Type B pancreatic cell (in vitro differentiated cells): ENCODE measurements at places on chromosomes 16 and 17. TPM values are rescaled to one million over a fixed set of nuclear protein-coding genes. Genes with fewer than 3 reads are reported as not detected.

The DHRS7C gene
- not detected in 2 replicates for total RNA-seq

The FAM20A gene
- 11.5 and 24.8 TPM in 2 replicates for total RNA-seq

The VPS35 gene
- total RNA-seq: 125 and 150 TPM in 2 replicates

The ASPA gene
- 0.33 and 0.51 TPM in 2 replicates for total RNA-seq

The TMEM114 gene
- 0.50 TPM in 1 of 2 replicates, not detected in the other for total RNA-seq

The SOX15 gene
- 0.77 and 4.0 TPM in 2 replicates for total RNA-seq

- no peak for DNase-seq
These were observed 658 bp downstream of the CACNG4 start for GRCh38 chr17:66964930-66965800.

DNA sequence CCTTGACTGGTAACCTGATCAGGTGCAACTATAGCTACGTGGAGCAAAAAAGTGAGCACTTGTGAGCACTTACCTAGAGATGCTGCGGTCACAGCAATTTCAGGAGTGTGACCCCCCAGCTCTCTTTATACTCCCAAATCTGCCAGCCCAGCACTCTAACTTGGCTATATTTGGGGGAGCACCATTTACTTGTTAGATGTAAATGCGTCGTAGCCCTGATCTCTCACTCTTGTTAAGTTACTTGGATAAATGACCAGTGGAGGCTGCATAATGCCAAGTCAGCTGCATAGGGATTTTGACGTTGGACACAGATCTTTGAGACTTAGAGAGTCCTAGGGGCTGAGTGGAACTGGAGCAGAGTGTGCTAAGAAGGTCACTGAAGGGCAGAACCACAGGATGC lies at the start of gene MYH13:
Gene MYH13, minus strand, starts transcription at position 101 of the 400 bp plus-strand sequence. CDS start 8,476 bp downstream, outside the sequence.
- DNase-seq: no peak

DNA sequence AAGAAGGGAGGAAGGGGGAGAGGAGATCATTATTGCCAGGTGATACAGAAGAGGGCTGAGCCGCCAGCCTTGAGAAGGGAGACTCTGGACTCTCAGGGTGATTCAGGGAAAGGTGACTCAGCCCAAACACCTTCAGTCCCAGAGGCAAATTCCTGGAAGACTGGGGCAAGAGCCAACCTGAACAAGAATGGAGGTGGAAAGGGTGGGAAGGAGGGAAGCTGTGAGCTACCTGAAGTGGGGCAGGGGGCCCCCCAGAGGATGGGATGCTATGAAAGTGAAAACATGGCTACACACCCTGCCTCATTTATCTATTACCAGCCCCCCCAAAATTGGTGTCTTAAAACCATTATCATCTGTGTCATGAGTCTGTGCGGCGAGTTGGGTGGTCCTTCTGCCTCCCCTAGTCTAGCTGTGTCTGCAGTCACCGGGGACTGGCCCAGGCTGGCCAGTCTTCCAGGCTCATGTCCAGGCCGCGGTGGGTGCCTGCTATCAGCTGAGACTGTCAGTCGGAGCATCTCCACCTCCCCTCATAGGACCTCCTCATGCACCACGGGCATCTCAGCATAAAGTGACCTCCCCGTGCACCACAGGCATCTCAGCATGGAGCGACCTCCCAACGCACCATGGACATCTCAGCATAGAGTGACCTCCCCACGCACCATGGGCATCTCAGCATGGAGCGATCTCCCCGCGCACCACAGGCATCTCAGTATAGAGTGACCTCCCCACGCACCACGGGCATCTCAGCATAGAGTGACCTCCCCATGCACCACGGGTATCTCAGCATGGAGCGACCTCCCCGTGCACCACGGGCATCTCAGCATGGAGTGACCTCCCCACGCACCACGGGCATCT lies 3.2 kb upstream of the SLC47A2 start:
- no peak for DNase-seq

GRCh38 chr17:48460052-48460451 lies 30.0 kb upstream of the SKAP1 start:
- no peak for DNase-seq

DNA sequence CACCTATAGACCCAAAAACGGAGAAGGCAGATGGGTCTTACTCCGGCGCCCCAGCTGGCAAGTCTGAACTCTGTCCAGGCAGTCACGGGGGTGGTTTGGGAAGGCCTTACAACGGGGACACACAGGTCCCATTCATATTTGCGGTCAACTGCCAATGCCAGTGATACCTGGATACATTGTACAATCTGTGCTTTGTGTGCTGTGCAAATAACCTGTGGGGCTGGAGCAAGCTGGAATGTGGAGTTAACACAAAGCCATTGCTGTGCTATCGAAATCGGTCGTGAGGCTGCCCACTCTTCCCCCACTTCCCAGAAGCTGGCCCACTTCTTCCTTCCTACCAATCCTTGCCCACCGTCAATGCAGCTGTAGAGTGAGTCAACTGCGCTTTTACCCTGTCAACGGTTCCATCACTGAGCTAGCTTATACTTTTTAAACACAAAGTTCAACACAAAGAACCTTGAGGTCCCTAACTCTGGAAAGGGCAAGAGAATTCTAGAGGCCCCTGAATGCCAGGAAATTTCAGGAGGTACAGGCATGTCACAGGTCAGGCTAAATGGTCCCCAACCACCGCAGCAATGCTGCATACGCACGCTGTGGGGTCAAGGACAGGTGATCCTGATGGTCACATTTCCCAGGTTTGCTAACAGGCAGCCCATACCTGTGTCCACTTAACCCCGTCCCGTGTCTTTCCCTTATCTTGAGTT lies 122.8 kb downstream of the ZFHX3 start:
- no peak for DNase-seq

- DNase-seq: no peak
These were observed 38.1 kb upstream of the KPNB1 start for GRCh38 chr17:47611372-47612350.

GRCh38 chr16:87335625-87336433 lies 18.6 kb upstream of the C16orf95 start:
- DNase-seq: no peak

DNA sequence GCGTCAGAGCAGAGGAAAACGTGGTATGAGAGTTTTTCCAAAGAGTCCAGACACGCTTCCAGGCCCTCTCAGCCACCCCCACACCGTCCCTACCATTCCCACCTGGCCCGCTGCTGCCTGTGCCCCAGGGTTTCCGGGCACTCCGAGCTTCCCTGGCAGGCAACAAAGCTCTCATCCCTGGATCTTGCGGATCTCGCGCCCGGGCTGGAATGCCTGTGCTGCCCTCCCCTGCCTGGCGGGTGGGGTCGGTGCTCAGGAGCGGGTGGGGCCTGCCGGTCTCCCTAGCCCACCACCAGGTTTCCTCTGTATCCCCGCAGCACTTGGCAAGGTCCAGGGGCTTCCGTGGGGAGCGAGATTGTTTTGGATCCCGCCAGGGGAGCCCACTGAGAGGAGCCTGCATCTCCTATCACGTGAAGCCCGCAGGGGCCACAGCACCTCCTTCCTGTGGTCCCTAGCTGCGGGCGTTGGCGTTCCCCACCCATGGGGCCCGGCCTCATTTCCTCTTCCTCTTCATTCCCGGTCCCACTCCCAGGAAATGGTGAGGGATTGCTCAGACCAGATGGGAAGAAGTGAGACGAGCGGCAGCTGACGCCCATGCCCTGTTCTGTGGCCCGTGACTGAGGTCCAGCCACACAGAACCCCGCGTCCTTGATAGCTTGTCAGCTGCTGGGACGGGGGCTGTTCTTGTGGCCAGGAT lies 11.0 kb downstream of the TBC1D24 start:
- no peak for DNase-seq

- no peak for DNase-seq
These were observed 32.9 kb downstream of the KSR1 start for GRCh38 chr17:27489045-27489715.

GRCh38 chr17:75456039-75456416 lies 407 bp upstream of the TMEM94 start:
- no peak for DNase-seq

DNA sequence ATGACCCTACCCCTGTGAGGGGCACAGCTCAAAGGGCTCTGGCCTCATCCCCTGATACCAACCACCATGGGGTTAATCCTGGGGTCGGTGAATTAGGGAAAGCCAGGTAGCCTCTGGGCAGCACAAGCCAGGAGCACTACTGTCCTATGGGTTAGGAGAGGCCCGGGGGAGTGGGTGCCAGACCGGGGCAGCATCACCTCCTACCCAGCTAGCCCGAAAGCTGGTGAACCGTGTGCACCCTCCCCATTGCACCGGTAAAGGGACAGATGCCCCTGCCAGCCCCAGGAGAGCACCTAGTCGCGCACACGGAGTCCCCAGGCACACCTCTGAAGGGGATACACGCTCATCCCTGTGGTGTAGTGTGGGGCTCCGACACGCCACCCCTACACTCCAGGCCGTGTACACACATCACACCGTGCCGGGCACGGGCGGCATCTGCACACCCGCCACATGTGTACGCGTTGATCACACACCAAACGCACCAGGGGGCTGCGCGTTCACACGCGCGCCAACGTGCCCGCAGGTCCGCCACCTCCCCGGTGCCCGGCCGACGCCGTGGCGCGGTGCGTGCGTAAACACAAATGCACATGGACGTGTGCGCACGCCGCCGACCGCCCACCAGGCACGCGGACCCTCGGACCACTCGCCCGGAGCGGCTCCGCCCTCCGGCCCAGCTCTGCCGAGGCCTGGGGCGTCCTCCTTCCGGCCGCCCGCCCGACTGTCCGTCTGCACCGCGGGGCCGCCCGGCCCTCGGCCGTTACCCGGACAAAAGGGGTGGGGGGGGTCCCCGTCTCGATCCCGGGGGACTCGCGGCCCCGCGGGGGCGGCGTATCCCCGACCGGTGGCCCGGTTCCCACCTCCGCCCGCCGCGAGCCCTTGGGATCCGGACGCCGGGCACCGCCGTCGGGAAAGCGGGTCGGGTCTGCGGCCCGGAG lies 785 bp downstream of the UBALD1 start:
- no peak for DNase-seq

- no peak for DNase-seq
These were observed 21.1 kb downstream of the KRT23 start for GRCh38 chr17:40916366-40916765.

DNA sequence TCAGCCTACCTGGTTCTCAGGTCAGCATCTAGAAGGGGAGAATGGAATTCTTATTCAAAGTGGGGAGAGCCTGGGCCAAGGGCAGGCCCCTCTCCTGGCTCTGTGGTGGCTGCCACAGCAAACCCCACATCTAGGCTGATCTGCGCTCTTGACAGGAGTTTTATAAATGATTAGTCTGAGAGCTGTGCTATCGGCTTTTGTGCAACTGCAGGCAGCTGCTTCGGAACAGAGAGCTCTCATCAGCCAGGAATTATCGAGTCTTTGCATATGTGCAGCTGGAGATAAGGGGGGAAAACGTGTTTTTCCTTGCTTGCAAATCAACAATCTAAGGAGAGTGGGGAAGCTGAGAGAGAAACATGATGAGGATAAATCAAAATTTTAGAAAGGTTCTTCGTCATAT lies 91.7 kb downstream of the HS3ST3A1 start:
- DNase-seq: no peak

DNA sequence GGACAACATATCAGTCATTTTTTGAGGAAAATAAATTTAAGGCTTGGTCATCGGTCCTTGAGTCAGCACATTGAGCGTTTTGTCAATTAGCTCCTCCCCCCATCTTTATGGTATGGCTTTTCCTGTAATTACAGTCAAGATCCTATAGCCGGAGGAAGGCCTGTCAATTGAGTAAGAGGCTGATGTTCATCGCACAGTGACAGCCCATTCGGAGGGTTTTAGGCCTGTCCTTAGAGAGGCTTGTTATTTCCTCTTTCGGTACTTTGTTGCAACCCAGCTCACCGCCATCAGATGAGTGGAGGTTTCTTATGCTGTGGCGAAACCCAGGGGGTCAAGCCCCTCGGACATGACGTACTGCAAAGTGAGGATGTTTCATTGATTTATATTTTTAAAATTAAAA lies 395.2 kb downstream of the WWOX start:
- no peak for DNase-seq

DNA sequence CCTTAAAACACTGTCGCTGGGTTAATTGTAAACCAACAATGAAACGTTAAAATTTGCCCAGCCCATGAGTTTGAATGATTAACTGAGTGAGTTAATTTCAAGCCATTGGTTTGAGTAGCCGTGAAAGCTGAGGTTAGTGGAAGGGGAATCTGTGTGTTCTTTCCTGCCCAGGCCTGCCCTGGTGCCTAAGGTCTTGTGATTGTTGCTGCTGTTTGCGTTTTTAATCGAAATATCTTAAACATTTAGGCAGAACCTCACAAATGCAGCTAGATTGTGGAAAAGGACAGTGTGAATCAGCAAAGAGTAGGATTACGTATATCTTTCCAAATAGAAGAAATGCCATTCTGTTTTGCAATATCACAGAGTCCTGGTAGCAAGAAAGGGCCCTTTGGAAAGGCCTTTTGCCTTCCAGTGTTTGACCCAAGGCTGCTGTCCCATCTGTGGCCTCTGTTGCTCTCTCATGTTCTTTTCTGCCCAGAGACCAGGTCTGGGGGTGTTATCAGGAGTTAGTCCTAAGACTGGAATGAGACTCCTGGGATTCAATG lies 113.8 kb downstream of the MSI2 start:
- DNase-seq: no peak

DNA sequence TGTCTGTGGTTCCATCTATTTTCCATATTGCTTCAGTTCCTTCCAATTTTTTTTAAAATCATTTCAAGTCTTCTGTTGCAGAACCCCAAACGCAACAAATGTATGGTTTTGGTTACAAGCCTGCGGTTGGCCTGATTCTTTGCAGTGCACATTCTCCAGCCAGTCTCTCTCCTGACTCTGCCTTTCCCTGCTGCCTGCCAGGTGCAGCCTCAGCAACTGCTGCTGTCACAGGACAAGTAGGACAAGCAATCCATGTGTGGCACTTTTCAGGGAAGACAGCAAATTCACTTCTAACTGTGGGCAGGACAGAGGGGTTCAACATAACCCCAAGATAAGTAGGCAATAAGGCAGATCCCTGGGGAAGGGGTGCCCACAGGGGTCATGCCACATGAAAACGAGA lies 24.2 kb downstream of the EMP2 start:
- DNase-seq: no peak

DNA sequence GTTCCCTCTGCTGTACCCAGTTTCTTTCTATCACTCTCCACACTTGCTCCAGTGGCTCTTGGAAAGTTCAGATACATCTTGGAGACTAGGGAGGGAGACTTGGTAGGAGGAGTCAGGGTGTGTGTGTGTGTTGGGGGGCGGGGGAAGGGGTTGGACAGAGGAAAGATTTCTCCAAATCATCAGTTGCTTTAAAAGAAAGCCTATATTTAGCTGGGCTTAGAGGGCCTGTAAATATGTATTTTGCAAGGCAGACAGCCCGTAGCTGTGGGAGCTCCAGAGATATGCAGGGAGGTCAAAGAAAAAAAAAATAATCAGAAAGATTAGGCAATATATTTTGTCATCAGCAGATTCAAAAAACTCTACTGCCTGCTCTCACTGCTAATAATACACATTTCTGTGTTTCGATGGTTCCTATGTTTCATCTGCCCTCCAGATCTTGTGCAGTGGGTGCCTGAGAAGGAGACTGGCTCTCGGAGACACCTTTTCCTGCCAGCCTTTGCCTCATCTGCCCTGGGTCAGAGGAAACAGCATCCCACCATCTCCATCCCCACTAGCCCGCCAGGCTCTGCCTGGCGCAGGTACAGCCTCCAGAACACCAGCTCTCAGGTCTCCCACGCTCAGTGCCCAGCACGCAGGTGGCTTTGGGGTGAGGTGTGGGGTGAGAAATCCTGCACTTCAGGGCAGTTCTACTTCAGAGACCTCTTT lies 4.8 kb upstream of the PPP1R9B start:
- no peak for DNase-seq
